ENCODE measurements at places on chromosomes 16 and 17.
A peak's percentile ranks its signal among the peaks of the same experiment; 100 is the strongest.

GRCh38 chr17:47982645-47983390 lies 11.9 kb downstream of the CDK5RAP3 start:
- no peak for DNase-seq

GRCh38 chr17:63151941-63152523 lies 186.0 kb downstream of the TANC2 start:
- DNase-seq, result no peak

GRCh38 chr16:85810097-85810741 lies 10.7 kb downstream of the COX4I1 start:
- no peak for DNase-seq

DNA sequence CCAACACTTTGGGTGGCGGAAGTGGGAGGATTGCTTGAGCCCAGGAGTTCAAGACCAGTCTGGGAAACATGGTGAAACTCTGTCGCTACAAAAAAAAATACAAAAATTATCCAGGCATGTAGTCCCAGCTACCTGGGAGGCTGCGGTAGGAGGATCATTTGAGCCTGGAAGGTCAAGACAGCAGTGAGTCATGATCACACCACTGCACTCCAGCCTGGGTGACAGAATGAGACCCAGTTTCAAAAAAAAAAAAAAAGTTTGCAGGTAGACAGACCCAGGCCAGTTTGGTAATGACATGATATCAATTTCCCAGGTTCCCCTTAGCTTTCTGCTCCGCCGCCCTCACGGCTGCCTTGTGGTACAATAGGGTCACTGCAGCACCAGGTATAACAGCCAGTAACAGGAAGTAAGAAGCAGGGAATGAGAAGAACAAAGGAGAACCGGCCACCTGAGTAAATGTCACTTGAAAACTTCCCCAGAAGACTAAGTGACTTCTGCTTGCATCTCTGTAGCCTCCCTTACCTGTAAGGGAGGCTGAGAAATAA lies 201.2 kb upstream of the HSBP1 start:
- no peak for DNase-seq

- DNase-seq, result no peak
These were observed 168.0 kb downstream of the AHSP start for GRCh38 chr16:31695667-31696066.

GRCh38 chr17:37607637-37608331 lies 1.4 kb downstream of the SYNRG start:
- DNase-seq, result peak; percentile 37

DNA sequence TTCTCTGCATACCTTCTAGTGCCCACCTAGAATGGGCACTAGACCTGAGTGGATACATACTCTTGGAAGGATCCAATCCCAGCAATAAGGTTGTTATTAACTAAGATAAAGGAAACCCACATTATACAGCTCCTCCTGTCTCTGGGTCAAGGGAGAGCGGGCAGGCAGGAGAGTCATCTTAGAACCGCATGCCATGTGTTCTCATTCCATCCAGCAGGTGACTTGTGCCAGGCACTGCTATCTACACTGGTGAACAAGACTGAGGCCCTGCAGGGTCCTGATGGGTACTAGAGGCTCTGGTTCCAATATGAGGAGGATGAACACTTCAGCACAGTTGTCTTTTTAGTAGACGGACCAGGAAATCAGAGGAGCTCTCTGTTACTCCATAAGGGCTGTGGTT lies 5.9 kb upstream of the CD300H start:
- DNase-seq, result no peak

DNA sequence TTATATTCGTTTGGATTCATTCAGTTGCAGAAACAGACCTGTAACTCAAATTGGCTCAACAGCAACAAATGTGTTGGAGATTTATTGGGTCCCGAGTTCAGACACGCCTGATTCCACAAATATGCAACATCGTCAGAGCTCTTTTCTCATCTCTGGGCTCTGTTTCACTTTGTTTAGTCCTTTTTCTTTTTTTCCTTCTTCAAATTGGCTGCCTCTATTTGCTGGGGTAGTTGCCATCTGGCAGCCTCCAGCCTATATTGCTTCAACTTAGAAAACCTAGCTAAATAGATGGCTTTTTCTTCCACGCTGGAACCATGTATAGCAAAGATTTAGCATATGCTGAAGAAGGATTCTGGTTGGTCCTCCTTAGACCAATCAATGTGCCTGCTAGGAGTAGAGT lies 398.5 kb downstream of the RBFOX1 start:
- no peak for DNase-seq

Measured in activated CD4-positive, CD25-positive, alpha-beta regulatory T cell treated with anti-CD3 and anti-CD28 coated beads, Interleukin-2, amount 50 U/mL, for 72 hours (primary cell).